Myocyte (in vitro differentiated cells): ENCODE measurements at places on chromosomes 5 and 9. TPM values are rescaled to one million over a fixed set of nuclear protein-coding genes. Genes with fewer than 3 reads are reported as not detected.

SMIM33 gene
- total RNA-seq: not detected in 2 replicates

WDR38 gene
- 0.16 TPM in 1 of 2 replicates, not detected in the other for total RNA-seq

PCA3 gene
- not detected in 2 replicates for total RNA-seq

- no peak for DNase-seq
Observed at GRCh38 chr5:40166802-40167201, 512.9 kb upstream of the PTGER4 start.

DNA sequence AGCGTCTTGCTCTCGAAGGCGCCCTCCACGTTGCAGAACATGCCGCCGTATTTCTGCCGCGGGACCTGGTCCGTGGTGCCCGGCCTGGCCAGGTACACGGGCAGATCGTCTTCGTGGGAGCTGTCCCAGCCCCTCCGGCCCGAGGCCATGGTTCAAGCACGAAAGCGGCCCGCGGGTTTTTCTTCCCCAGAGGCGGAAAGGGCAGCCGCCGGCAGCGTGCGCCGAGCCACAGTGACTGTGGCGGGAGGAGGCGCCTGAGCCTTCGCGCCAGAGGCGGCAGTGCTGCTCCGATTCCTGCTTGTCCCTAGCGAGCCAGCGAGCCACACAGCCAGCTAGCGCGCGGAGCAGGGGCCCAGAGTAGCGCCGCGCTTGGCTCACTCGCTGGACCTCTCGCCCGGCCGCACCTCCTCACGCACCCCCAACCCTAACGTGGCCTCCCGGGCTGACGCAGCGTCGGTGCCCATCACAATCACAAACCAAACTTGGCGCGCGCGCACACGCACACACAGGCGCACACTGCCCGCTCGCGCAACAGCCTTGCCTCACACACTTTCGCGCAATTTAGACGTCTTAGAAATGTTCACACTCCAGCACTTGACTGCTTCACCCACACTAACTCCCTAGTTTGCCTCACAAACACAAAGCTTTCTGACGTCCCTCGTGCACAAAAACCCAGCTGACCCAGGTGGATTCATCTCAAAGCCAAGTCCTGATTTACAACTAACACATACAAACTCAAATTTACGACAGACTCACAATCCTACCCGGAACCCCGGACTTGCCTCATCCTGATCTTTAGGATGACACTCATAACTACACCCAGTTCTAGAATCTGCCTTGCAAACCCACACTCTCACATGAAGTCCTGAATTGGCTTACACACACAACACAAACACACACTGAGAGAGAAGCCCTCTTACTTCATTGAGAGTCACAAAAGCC, at the start of gene DPYSL3:
TSS of gene DPYSL3 (minus strand) at position 359 of the 942 bp plus-strand sequence. CDS start at position 149, 210 bp downstream.
- peak; percentile 80 for DNase-seq

DNA sequence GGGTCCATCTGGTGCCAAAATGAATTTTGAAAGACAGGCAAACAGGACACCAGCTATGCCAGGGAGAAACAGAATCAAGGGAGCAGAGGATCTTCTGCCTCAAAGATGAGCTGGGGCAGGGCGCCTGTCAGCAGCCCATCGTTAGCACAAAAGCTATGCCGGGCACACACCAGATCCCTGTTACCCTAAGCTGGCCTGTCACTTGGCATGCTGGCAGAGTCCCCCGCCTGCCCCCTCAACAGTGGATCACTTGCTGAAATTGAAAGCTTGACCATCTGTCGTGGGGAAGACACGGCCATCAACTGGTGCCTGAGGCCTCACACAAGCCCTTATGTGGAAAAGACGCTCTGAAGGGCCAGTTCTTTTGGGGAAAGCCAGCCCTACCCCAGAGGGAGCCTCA, 256.4 kb downstream of the EBF1 start:
- peak; percentile 48 for DNase-seq

DNA sequence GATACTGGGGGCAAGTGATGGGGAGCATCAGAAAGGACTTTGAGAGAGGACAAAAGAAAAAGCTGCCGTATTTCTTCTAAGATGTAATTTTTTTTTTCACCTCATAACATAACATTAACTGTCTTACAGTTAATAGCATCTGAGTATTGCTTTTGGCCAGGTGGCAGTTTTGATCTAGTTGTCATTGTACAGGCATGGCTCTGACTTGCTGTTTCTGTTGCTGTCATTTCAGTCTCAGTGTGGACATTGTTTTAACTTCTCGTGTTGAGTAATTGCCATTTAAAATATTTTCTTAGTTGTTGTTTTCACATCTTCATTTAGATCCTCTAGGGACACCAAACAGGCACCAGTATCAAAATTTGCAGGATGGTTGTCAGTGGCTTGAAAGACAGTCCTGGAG, 12.4 kb downstream of the SMAD5 start:
- DNase-seq: no peak
